ENCODE measurements at places on chromosomes 4 and X.

DNA sequence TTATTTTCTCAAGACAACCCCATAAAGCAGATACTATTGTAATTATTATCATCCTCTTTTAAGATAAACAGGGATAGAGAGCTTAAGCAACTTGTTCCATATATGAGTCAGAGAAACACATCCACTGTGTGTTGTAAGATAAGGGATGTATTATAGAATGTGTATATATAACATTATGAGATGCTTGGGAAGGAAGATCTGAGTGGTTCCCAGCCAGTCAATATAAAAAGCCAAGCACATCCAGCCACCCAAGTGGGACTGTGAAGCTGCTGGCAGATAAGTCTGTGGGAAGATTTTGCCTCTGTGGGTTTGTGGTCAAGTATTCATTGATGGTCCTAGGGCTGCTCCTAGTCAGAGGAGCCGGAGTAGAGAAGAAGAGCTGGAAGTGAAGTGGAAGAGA, 16.5 kb upstream of the BMPR1B start:
- DNase-seq = no peak

DNA sequence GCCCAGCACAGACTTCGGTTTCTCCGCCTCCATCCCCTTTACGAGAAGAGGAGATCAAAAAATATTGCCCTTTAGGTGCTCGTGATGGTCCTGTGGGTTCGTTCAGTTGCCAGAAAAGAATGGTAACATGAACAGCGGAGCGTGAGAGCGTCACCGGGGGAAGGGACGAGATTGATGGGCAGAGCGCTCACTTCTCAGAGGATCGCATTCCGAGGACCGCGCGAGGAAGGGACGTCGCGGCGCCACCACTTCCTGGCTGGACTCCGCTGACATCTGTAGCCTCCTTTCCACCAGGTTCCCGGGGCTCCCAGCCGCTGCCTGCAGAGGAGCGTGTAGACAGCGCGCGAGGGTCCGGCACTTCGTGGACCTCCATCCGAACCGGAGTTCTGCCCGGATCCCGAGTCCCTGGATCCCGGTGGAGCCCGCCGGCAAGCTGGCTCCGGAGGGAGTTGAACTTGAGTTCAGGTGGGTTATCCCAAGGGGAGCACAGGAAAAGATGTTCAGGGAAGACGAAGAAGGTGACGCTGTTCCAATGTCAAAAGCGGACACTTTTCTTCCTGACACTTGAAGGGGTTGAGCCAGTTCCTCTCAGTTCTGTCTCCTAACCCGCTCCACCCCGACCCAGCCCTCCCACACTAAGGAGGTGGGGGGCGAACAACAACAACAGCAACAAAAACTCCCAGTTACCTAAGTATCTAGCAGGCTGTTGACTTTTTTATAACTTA, 484 bp downstream of the GALNTL6 start:
- DNase-seq = no peak

DNA sequence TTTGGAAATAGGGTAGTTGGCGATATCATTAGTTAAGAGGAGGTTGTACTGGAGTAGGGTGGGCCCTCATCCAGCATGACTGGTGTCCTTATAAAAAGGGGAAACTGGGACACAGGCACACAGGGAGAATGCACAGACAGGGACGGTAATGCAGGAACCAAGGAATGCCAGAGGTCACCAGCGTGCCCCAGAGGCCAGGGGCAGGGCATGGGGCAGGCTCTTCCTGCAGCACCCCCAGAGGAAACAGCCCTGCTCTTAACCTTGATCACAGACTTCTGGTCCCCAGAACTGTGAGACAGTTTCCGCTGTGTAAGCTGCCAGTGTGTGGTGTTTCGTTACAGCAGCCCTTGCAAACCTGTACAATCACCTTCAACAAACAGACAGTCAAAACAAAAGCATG, 15.9 kb upstream of the STOX2 start:
- DNase-seq = no peak

- no peak for DNase-seq
Observed at GRCh38 chrX:111133389-111133788, 37.4 kb downstream of the PAK3 start.

DNA sequence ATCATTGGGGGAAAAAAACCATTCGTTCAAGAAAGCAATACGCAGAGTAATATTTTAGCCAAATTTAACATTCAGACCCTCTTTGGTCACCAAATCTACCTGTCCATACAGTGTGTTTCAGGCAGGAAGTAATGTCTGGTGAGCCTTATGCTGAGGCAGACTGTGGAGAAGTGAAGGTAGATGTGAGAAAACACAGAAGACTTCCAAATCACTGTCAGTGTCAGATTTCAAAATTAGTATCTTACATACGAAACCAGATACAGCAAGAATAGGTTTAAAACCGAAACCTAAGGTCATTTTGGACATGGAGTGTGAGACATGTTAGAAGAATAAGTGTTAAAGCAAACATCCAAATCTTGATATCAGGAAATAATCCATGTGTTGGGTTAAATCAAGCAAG, 664.5 kb upstream of the HTR2C start:
- no peak for DNase-seq

DNA sequence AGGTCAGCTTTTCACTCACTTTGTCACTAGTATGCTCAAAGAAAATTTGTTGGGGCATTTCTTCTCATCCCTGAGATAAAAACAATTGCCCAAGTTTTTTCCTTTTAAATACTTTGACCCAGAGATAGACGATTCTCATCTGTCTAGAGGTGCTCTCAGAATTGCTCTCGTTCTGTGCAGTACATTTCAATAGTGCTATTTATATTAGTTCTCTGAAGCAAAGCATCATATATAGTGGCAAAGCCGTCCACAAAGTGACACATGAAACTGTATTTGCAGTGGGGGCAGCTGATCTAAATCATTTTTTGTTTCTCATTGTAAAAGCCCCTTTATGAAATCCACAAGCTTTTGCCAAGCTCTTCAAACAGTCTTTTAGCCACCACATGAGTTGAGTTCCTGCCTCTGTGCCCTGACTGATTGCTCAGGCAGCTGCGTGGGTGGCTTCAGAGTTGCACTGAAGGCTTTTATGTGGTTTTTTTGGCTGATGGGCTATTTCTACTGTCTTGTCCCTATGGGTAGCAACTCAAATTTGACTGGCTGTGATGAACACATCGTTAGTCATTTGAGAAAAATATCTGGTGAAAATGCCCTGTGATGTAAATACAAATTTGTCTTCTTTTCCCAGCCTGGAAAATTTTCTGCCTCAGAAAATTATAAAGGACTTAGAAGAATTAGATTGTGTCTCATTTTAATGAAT, 119.1 kb upstream of the OTUD4 start:
- no peak for DNase-seq

DNA sequence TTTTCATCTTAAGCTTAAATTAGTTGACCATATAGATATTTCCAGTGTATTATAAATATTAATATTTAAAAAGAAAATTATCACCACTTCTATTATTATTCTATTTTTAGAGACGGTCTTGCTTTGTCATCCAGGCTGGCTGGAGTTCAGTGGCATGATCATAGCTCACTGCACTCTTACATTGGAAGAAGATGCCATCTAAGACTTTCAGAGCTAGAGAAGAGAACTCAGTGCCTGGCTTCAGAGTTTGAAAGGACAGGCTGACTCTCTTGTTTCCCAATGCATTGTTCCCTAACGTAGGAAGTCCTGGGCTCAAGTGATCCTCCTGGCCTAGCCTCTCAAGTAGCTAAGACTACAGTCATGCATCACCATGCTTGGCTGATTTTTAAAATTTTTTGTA, 75.9 kb downstream of the FIP1L1 start:
- no peak for DNase-seq

DNA sequence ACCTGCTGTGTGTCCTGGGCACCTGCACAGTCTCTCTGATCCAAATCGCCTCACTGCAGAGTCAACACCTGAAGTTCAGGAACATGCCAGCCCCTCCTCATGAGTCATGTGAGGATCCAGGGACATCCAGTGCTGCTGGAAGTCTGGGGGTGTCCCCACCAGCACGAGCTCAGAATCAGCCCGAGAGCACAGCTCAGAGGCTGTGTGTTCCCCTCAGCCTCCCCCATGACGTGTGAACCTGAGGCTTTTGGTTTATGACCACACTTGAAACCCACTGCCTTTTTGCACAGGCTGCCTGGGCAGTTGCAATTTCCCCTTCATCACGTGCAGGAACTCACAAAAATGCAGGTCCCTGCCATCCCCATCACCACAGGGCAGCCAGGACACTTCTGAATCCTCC, 47.1 kb downstream of the PPP2R2C start:
- DNase-seq = no peak

- no peak for DNase-seq
Observed at GRCh38 chr4:38925492-38926413, 58.1 kb downstream of the FAM114A1 start.

DNA sequence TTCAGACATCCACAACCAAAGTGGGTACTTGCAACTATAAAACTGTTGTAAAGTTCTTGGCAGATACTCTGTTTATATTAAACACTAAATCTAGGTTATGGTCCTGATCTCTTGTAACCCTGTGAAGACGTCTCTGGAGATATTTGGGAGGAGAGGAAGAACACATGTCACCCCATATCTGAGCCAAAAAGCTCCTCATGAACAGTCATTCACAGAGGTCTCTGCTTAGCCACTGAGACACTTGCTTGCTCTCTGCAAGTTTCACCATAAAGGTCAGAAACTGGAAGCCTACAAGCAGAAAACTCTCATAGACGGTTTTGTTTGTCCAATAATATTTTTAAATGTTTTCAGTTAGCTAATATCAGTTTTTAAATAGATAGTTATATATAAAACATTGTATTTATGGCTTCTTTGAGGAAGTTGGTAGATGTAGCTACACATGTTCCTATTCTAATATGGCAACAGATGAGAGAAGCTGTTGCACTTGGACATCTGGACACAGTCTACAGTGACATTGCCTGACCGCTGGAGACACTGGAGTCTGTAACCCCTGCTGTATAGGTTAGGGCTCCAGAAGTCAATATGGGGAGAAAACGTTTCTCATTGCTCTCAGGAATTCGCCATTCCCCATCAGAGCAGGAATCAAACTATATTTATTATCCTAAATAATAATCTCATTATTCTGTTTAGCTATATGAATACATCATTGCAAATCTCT, 73.6 kb downstream of the C4orf46 start:
- DNase-seq = no peak

DNA sequence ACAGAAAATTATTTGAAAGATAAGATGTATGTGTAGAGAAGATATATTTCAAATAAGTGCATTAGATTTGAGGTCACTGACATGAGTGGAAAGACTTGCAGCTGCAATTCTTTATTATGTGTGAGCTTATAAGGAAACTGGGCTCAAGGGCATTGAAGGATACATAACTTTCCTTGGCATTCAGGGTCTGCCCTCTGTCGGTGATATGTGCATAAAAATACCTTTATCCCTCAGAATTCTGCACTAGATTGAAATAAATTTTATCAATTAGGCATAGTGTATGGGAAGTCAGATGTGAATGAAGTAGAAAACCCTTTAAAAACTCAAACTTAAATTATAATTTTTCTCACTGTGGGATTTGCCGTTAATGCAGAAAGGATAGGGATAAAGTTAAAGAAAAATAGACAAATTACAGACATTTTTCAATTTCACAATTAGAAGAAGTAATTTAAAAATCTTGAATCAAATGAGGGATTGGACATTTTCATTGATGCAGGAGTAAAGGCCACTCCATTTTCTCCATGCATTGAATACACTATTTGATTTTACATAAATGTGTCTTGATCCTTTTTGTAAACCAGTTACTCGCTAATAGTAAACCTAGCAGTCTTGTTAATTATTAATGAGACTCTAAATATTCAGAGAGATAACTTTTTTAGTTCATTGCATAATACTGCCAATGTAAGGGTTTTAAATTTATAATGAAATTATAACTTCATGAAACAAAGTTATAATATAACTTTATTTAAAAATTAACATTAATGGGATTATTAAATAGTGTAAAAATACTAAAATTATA, 21.0 kb upstream of the ETNPPL start:
- no peak for DNase-seq

- no peak for DNase-seq
Observed at GRCh38 chrX:71814123-71814912, 51.2 kb downstream of the CXorf49B start.

- no peak for DNase-seq
Observed at GRCh38 chrX:2498781-2499302, 1.9 kb downstream of the DHRSX start.

- DNase-seq = no peak
Observed at GRCh38 chr4:81460191-81460701, 11.5 kb downstream of the RASGEF1B start.

DNA sequence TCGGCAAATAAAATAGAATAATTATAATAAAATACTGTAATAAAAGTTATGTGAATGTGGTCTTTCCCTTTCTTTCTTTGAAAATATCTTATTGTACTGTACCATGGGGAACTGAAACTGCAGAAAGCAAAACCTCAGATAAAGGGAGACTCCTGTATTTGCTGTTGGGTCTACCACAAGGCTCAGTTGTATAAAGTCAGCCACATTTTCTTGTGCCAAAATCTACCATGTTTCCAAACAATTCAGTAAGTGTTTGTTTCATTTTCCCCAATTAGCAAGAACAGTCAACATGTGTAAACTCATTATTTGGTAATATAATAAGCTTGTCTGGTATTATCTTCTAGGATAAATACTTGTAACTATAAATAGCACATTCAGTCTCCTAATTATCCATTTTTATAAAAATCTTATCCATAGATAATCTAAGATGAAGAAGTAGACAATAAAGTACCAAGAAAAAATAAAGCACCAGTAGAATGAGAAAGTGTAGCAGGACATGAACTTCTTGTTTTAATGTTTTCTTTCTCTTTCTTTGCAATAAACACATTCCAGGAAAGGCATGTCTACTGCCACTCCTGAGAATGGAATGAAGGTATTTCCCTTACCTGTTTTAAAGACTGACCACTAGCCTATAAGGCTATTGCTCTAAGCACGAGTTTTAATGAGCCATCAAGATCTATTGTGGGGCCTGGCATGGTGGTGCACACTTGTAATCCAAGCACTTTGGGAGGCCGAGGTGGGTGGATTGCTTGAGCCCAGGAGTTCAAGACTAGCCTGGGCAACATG, 15.0 kb upstream of the OTUD4 start:
- no peak for DNase-seq

DNA sequence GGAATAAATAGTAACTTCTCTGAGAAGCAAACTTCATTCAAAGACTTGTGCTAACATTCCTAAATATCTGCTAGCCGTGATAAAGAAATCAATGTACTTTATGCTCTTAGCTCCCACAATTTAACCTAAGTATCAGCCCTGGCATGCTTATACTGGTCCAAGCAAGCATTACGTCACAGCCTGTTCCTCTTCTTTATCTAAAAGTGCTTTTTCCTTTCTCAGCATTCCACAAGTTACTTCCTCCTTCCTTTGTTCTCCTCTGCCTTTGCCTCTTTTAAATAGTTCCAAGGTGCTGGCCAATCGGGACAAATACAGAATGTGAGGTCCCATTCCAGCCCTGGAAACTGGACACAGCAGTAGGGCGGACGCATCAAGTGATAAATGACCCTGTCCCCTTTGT, 249.6 kb downstream of the DHRSX start:
- DNase-seq = no peak

DNA sequence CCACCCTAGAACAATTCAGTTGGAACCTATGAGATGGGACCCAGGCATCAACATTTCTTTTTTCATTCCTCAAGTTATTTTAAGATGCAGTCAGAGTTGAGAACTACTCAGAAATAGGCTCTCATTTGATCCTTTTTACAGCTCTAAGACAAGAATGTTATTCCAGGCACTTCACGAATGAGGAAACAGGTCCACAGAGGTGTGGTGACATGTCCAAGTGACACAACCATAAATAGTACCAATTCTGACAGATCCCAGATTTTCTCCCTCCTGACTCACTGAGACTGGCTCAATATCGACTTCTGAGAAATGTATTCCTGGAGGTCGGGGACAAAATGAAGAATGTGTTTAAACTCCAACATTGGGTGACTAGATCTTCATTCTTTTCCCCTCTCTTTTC, 11.1 kb downstream of the TCEANC start:
- no peak for DNase-seq
